GM10248 (cell line): ENCODE measurements at places on chromosomes 1 and 21.
A peak's percentile ranks its signal among the peaks of the same experiment; 100 is the strongest.

- no peak for DNase-seq
Observed at GRCh38 chr1:29592731-29593130, 356.4 kb downstream of the PTPRU start.

DNA sequence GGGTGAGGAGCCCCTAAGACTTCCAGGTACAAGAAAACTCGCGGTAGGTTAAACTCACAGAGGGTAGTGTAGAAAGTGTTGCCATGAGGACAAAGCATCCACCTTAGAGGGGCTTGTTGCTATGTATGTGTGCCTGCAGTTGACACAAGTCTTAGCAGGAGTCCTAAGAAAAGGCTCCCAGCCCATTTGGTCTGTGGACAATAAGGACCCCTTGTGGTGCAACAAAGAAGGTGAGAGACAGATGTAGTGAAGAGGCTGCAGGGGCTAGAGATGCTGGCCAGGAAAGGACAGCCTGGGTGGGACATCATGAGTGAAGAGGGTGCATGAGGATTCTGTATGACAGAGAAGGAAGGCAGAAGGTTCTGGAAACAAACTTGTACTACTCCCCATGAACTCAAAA is 36.3 kb upstream of the IL10 start:
- no peak for DNase-seq

- no peak for DNase-seq
Observed at GRCh38 chr1:83098131-83098530, 900.8 kb downstream of the TTLL7 start.

DNA sequence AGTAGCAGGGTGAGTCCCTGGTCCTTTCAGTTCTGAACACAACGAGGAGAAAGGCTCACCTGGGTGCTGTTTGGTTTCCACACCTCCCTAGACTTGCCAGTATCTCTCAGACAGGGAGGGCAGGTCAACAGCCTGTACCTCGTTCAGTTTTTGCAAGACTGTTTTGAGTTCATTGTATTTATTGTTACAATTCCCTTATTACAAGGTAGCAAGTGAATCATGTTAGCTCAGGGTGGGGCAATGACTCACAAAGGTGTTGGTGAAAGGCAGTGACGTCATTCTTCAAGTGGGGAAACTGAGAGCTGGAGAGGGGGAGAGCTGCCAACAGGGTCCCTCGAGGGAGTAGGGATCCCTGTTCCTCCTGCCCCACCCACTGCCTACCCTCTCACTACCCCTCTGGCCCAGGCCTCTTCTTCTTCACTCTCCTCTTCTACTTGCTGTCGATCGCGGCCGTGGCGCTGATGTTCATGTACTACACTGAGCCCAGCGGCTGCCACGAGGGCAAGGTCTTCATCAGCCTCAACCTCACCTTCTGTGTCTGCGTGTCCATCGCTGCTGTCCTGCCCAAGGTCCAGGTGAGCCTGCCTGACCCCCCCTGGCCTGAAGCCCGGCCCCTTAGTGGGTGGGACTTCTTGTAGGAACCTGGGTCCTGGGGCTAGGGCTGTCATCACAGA is 13.4 kb downstream of the SERINC2 start:
- no peak for DNase-seq

DNA sequence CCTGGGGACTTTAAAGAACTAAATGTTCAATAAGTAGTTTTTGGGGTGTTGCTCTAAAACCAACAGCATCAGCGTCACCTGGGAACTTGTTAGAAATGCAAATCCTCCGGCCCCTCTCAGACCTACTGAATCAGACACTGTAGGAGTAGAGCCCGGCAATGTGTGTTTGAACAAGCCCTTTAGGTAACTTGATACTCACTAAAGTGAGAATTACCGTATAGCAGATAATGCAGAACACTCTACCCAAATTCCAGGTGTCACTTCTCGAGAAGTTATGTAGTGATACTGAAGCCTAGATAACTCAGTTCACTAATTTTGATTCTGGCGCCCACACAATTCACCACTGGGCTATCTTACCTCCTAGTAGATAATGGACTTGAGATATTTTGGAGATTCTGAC is 3.7 kb upstream of the DPT start:
- DNase-seq = no peak

GRCh38 chr1:15322648-15323350 is 75.8 kb downstream of the FHAD1 start:
- no peak for DNase-seq

DNA sequence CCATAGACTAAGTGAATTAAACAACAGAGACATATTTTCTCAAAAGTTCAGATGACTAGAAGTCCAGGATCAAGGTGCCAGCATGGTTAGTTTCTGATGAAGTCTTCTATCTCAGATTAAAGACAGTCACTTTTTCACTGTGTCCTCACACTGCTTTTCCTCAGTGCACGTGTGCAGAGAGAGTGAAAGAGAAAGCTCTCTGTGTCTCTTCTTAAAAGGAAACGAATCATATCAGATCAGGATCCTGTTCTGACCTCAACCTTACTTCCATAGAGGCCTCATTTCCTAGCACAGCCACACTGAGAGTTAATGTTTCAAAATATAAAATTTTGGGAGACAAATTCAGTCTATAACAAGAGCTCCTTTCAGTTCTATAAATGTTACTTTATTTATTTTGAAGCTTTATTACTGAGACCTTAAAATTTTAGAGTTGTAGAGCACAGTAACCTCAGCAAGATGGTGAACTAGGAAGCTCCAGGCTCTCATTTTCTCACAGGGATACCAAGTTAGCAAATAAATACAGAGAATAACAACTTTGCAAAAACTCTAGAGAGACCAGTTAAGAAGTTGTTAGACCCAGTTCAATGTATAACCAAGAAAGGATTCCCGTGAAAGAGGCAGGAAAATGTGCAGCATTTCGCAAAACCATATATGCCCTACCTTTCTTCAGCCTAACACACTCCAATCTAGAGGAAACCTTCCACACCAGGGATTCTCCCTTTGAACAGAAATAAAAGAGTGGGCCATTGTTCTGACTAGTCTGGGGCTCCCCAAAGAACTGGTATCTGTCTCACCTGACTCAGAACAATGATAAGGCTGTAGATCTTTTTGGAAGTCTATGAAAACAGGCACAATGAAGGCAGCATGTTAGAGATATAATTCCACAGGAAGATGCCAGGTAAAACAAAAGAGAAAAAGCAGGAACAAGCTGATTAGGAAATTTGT is 372.2 kb downstream of the MRPL39 start:
- DNase-seq = no peak

- DNase-seq = no peak
Observed at GRCh38 chr21:26374817-26375216, 198.3 kb downstream of the CYYR1 start.

DNA sequence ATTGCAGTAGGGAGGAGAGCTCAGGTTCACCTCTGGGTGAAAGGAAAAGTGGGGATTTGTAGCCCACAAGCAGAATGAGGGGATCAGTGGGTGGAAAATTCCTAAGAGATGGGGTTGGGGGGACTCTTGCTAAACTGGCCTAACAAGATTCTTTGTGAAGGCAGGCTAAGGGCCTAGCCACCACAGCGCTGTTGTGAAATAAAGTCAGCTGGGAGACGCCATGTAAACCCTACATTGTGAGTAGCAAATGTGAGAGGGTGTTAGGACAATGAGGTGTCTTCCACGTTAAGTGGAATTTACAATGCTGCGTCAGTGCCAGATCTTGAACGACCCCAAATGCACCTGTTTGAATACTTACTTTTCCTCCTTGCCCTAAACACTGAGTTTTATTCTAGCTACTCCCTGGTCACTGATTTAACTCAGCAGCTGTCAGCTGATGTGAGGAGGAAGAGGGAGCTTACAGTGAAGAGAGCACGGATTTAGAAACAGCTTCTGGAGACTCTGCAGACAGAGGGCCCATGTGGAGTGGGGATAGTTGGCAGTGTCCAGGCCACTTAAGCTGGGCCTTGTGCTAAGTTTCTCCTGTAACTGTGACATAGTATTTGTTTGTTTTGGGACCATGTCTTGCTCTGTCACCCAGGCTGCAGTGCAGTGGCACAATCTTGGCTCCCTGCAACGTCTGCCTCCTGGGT is 17.3 kb downstream of the PDPN start:
- DNase-seq = no peak

GRCh38 chr1:4407851-4408250 is 246.6 kb upstream of the AJAP1 start:
- DNase-seq = no peak

GRCh38 chr1:88463401-88463985 is 220.6 kb upstream of the PKN2 start:
- no peak for DNase-seq

DNA sequence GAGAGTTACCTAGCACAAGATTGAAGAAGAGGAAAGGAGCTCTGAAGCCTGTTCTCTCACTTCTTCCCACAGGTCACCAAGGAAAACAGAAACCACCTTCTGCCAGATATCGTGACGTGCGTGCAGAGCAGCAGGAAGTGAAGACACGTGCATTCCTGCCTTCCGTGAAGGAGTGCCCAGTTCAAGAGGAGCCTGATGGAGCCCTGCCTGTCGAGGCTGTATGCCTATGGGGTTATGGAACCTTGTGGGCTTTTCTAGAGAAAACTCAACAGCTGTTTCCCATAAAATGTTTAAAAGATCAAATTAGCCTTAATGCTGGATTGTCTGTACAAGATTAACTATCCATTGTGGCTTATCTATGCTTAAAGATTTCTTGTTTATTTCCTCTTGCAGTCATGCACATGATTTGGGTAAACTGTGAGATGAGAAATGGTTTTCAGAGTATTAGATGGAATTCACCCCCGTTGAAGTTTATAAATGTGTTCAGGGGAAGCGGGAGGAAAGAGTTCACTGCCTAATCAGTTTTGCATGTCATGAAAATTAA is 27.8 kb downstream of the NTPCR start:
- peak; percentile 15 for DNase-seq

GRCh38 chr1:82463951-82464350 is 663.2 kb downstream of the ADGRL2 start:
- no peak for DNase-seq

GRCh38 chr1:231020816-231021215 is 19.2 kb downstream of the FAM89A start:
- no peak for DNase-seq

GRCh38 chr1:218917656-218918055 is 256.0 kb upstream of the LYPLAL1 start:
- DNase-seq = no peak

DNA sequence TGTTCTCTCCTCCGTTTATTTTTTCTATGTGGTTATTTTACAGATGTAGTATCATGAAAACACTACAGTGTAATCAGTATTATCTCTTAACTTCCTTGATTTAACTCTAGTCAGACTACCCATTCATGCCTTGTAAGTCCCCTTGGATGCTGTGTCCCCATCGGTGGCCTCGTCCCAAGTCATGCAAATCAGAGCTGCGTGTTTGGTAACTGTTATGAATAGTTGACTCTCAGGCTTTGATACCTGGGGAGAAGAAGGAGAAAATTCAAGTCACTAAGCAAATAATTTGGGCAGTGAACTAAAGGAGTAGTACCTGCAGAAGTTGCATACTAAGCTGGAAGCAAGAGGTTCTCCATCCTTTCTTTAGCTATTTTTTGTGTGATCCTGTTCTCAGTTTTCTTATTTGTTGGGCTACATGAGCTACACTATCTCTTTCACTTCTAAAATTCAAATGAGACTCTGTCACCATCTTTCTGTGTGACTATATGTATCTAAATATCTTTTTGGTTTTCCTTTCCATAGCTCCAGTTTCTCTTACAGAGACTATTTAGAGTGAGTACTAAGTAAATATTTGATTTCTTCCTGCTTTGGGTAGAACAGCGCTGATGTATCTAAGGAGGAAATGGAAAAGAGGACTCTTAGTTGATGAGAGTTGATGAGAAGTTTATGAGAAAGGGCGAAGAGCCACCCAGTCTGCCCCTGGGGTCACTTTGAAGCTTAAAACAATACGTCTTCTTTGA is 50.9 kb downstream of the VANGL2 start:
- no peak for DNase-seq

DNA sequence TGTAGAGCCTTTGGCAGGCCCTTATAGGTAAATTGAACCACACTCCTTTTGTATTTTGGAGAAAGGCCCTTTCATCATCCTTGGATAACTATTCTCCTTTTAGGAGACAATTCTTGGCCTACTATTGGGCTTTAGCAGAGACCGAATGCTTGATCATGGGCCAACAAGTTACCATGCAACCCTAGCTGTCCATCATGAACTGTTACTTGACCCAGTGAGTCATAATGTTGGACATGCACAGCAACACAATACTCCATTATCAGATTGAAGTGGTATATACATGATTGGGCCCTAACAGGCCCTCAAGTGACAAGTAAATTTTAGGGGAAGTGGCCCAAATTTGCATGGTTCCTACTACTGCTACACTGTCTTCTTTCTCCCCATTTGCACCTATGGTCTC is 84.4 kb downstream of the CATSPERE start:
- no peak for DNase-seq

DNA sequence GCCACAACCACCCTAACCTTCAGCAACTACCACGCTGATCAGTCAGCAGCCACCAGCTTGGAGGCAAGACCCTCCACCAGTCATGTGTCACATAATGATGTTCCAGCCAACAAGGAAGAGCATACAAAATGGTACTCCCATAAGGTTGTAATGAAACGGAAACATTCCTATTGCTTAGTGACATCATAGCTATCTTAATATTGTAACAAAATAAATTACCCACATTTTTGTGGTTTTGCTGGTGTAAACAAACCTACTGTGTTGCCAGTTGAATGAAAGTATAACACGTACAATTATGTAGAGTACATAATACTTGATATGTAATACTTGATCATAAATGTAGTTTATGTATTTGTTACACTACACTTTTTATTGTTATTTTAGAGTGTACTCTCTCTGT is 1363.2 kb upstream of the ADGRL4 start:
- DNase-seq = no peak

DNA sequence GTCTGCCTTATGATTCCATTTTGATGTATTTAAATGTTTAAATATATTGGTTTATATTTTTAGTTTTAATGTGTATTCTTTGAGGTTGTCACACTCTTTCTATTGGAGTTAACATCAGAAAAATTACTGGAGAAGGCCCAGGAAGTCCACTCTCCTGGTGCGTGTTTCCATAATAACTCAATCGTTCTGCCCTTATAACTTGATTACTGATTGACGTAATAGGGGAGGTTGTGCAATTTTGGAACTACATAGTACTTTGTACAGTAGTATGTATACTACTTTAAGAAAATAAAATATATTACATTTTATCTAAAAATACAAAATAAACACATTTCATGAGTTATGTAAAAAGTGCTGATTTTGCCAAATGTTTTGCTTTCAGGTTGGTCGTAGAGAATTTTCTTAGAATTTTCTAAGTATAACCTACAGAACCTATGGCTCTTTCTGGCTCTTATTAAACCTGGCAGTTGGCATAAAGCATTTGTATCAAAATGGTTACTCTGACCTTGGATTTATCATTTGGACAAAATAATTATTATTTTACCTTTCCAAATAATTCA is 5.7 kb downstream of the PLA2G4A start:
- no peak for DNase-seq

- DNase-seq = no peak
Observed at GRCh38 chr1:245651093-245651492, 496.3 kb downstream of the KIF26B start.

GRCh38 chr1:163337631-163338030 is 15.9 kb downstream of the NUF2 start:
- no peak for DNase-seq

DNA sequence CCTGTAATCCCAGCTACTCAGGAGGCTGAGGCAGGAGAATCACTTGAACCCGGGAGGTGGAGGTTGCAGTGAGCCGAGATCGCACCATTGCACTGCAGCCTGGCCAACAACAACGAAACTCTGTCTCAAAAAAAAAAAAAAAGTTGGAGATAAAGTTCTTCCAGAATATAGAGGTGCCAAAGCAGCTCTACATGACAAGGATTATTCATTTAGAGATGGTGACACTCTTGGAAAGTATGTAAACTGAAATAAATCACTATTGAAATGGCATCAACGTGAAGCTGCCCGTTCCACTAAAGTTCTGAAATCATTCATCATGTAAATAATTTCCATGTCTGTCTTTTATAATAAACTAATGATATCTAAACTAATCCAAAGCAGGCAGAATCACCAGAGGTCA is 14.9 kb downstream of the EIF4G3 start:
- no peak for DNase-seq
